CD8-positive, alpha-beta T cell (primary cell): ENCODE measurements at places on chromosomes 6 and 20. TPM values are rescaled to one million over a fixed set of nuclear protein-coding genes. Genes with fewer than 3 reads are reported as not detected.

Gene SCRT2
- total RNA-seq = not detected

Gene BFSP1
- 0.31 TPM for total RNA-seq

Gene LY6G6C
- total RNA-seq = not detected

Gene ERVFRD-1
- not detected for total RNA-seq

Gene MYCT1
- total RNA-seq = not detected

Gene TRIM10
- not detected for total RNA-seq

Gene MUC21
- total RNA-seq = not detected

Gene CALHM4
- not detected for total RNA-seq

Gene C20orf141
- total RNA-seq = not detected

- no peak for DNase-seq
Observed at GRCh38 chr6:166678426-166678825, 51.4 kb upstream of the RPS6KA2 start.

DNA sequence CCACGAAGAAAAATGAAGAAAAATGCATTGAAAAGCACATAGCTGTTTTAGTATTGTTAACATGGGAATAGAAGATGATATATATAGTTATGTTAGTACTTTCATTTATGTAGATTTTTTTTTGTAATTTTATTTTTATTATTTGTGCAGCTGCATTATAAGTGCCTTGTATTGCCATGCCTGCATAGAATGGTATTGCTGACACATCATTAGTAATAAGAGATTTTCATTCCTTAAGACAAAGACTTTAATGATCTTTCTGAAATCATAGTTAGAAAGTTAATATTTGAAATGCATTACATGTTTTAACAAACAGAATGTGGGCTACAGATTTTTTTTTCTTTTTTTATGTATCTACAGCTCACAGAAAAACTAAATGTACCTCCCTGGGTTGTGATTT lies 506.5 kb downstream of the NKAIN2 start:
- no peak for DNase-seq

- no peak for DNase-seq
Observed at GRCh38 chr20:9112541-9113515, 43.9 kb downstream of the PLCB4 start.

DNA sequence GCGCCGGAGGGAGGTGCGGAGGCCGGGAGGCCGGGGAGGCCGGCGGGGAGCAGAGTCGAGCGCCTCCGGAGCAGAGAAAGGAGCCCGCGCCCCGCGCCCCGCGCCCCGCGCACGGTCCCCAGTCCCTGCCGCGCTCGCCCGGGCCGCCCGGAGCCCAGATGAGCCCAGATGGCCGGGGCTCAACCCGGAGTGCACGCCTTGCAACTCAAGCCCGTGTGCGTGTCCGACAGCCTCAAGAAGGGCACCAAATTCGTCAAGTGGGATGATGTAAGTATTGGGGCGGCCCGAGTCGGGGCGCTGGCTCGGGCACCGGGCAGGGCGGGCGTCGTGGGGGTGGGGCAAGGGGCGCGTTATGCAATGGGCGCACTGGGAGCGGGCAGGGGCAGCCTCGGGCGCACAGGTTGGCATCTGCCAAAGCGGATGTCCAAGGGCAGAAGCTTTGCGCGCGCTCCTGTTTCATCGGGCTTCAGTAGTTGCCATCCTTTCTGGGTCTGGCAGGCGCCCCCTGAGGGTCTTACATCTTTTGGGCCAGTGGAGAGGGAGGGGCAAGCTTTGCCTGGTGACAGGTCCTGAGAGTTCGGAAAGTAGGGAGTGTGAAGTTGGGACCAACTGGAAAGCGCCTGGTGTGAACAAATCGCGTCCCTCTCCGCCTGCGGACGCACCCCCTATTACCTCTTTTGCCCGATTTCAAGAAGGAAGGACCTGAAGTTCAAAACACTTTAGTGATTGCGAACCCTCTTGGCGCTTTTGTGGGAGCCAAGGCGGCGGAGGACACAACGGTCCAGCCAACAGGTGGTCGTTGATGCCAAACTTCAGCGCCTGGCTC lies 631 bp downstream of the PLCB1 start:
- DNase-seq = no peak

DNA sequence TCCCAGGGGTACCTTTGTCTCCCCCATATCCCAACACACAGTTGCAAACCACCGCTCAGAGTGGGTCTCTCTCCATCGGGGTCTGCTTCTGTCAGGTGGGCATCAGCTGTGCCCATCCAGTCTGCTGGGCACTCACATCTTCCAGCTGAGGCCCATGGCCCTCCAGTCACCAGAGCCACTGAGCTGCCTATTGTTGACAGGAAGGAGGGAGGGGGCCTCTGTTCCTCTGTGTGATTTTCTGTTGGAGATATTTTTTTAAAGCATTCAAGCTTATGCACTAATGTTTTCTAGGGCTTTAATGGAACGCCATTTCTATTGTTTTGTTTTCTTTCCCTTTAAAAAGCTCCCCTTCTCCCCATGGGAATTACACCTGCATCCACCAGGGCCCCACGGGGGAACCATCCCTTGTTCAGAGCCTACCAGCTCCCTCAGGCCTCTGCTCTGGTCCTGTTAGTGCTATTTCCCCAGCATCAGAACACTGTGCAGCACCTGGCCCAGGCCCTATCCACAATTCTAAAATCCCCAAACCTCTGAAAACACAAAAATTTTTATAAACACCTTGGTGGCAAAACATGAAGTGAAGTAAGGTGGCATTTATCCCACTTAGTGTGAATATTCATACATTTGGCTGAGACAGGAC lies 326.2 kb downstream of the CD83 start:
- DNase-seq = no peak

DNA sequence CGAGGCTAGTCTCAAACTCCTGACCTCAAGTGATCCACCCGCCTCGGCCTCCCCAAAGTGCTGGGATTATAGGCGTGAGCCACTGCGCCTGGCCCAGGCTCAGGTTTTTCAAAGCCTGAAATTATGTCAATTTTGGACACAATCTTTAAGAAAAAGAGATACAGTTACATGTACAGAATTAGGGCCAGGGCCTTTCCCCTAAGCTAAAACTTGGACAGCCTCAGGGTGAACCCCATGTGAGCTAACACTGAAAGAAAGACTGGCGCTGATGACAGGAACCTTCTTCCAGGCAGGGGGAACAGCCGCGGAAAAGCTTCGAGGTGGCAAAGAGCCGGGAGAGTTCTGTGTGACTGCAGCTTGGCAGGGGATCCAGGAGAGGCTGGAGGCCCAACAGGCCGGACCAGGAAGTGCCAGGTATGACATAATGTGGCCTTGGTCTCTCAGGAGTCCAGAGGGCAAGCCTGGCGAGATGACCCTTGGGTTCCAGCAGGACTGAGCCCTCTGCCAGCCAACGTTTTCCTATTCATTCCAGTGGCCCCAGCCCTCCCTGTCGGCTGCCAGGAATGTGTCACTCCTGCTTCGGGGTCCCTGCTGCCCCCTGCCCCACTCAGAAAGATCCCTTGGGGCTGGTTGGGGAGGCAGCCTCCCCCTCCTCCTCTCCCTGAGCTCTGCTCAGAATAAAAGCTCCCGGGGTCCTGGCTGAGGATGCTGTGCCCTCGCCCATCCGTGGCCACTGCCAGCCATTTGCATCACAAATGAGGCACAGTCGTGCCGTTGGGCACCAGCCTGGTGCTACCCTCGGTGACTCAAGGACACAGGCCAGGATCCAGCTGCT lies 37.3 kb downstream of the RBM38 start:
- DNase-seq = no peak

DNA sequence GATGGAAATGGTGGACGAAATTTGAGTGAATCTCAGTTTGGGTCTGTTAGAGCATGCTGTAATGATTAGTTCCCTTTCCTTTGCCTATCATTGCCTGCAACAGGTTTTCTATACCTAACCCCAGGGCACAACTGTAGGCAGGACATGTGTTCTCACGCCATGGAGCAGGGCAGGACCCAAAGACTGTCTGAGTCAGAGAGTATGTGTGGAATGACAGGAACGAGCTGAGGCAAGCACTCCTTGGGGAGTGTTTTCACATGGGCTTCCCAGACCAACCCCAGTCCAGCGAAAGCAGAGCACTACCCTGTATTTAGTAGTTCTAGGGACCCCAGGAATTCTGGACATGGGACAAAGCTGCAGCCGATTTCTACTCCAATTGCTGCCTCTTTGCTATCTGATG lies 234.2 kb downstream of the HACE1 start:
- DNase-seq = no peak

DNA sequence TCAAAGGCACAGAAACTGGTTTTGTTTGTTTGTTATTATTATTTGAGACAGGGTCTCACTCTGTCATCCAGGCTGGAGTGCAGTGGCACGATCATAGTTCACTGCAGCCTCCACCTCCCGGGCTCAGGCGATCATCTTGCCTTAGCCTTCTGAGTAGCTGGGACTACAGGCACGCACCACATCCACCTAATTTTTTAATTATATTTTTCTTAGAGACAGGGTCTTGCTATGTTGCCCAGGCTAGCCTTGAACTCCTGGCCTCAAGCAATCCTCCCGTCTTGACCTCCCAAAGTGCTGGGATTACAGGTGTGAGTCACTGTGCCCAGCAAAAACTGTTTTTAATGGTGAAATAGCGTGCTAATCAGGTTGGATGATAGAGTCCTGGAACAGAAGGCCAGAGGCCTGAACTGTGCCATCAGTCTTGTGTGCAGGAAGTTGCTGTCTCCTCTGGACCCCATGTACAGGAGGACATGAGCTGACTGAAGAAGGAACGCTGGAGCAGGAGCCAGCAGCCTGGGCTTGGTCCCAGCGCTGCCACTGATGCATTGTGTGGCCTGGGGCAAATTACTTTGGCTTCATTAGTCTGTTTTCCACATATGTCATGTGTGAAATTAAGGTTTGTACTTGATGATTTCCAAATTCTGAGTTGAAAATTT lies 4.9 kb downstream of the TM9SF4 start:
- no peak for DNase-seq

DNA sequence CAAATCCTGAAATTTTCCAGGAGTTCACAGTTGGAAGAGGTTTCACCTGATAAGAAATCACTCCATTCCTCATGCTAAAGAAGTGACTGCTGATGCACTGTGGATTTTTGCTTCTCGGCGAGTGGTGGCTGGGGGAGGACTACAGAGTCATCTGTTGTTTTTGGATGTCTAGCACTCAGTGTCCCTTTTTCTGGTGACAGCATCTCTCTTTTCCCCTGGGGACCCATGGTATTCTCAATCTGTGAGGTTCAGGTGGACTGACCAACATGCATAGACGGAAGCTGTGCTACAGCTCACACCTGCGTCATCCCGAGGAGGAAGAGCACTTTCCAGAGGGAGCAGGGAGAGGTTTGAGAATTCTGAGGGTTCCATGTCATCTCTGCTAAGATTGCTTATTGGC lies 42.7 kb upstream of the ZNF831 start:
- peak; percentile 47 for DNase-seq

- no peak for DNase-seq
Observed at GRCh38 chr6:46059608-46060007, 43.9 kb upstream of the CLIC5 start.

- no peak for DNase-seq
Observed at GRCh38 chr20:36351937-36352336, 45.8 kb downstream of the DLGAP4 start.

GRCh38 chr6:89433252-89434149 lies 549 bp downstream of the ANKRD6 start:
- peak; percentile 46 for DNase-seq

- DNase-seq = no peak
Observed at GRCh38 chr6:514396-514978, 122.9 kb downstream of the IRF4 start.

DNA sequence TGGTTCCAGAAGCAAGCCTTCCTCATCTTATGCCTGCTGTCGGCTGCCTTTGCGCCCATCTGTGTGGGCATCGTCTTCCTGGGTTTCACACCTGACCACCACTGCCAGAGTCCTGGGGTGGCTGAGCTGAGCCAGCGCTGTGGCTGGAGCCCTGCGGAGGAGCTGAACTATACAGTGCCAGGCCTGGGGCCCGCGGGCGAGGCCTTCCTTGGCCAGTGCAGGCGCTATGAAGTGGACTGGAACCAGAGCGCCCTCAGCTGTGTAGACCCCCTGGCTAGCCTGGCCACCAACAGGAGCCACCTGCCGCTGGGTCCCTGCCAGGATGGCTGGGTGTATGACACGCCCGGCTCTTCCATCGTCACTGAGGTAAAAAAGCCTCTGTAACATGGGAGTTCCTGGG lies 366 bp downstream of the SLC22A1 start:
- no peak for DNase-seq

GRCh38 chr6:153852034-153852433 lies 187.0 kb upstream of the OPRM1 start:
- DNase-seq = no peak

DNA sequence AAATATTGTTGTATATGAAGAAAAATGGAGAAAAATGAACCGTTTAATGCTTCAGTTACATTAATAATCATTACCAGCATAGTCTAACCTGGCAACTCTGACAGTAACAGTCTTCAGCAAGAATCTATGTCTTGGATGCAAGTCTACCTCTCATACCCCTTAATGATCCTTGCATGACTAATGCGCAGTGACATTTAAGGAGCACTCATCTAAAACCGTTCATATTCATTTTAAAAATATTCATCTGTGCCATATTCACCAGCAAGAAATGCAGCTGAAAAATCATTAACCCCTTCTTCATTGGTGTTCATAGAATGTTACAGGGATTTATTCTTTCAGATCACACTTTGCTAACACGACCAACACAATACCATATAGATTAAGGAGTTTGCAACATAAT lies 227.2 kb upstream of the ASCC3 start:
- no peak for DNase-seq

DNA sequence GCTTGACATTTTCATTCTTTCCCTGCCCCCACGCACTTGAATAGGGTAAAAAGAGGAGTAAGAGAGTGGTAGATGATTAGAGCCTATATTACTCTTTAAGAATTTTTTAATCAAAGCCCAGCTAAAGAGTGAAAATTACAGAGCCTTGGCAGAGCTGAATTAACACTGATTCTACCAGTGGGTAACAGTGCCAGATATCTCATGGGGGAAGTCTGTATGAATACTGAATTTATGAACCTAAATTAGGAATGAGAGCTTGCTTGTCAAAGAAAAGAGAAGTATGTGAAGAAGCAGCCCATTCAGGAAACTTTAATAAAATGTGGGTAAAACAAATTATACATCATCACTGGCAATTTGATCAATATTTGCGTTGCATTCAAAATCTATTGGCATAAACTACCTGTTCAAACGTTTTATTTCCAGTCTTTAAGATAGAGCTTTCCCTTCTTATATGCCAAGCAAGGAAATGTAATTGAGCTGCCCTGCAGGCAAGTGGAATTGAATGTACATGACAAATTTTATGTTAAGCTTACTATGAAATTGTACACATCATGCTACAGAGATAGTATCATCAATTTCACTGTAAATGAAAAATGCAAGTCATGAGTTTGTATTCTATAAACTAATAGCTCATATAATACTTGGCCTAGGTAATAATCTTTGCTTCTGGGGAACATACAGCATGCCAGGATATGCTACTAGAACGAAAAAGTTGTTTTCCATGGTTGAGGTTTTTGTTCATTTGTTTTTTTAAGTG lies 14.5 kb downstream of the SOBP start:
- no peak for DNase-seq

GRCh38 chr6:10901770-10902169 lies 14.9 kb downstream of the SYCP2L start:
- no peak for DNase-seq

- DNase-seq = no peak
Observed at GRCh38 chr6:12528581-12529363, 187.8 kb upstream of the PHACTR1 start.
